ENCODE measurements at places on chromosomes 3 and 15.

DNA sequence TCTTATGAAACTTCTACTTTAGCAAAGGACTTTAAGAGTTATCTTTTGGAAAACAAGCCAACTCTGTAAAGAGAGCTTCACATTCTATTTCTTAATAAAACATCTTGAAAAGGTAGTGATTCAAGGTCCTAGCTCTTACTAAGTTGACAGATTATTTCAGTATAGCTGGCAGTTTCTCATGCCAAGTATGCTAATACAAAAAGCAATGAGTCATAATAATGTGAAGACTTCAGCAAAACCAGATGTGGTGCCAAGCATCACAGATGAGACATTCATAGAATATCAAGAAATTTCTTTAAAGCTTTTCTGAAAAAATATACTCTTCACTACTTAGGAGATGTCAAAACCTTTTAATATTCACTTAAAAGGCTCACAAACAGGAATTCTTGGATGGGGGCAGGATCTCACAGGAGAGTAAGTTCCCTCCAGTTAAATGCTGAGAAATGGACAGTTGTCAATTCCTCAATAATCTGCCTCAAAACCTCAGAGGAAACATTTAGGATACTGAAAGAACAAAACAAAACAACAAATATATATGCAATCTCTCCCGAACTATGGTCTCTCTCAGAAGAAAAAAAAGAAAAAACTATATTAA lies 45.6 kb downstream of the DCBLD2 start:
- no peak for DNase-seq

GRCh38 chr3:57545636-57546268 lies 1.6 kb upstream of the DNAH12 start:
- DNase-seq = no peak

DNA sequence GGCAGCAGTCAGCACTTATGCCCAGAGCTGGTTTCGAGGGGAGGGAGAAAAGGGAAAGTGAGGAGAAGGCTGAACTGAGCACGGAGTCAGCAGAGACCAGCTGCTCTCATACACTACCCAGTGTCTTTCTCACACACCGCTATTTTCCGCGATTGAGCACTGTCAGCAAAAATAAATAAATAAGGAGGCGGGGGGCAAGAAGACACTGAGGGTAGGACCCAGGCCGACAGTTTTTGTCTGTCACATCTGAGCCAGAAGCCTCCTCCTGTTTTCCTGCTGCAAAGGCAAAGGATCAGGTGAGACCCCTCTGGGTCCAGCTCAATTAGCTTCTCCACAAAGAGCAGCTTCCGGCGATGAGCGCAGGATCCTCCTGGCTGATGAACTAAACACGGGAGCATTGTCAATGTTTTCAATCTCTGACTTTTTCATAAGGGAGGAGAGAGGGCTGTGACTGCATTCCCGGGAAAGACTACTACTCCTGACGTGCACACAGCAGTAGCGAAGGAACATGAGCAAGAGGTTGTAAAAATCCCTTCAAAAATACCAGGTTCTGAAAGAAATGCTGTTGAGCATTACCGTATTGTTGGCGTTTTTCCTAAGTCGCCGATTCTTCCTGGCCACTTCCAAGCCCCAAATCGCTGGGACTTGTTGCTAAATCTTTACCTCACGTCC lies 1.3 kb downstream of the FRMD5 start:
- DNase-seq = no peak

DNA sequence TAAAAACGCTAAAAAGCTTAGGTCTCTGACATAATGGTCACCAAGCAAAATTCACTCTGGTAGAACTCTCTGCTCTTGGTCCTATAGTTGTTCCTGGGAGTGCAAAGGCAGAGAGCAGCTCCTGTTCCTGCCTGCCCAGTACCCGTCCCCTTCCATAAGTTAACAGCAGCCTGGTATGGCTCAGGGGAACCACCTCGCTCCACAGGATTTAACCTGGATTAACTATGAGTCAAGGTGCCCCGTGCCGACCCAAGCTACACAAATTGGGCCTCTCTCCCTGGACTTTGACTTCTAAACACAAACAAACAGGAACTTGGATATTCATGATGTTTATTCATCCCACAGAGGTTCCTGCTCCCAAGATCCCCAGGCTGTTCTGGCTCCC lies 32.1 kb downstream of the SCAP start:
- no peak for DNase-seq

GRCh38 chr15:74955796-74956647 lies 550 bp downstream of the RPP25 start:
- no peak for DNase-seq

- DNase-seq = no peak
Measured at GRCh38 chr3:127325629-127325961, 37.7 kb upstream of the PRR20G start.
